ENCODE measurements at places on chromosomes 16 and 17.

GRCh38 chr17:72622661-72623433 lies 469.6 kb downstream of the SLC39A11 start:
- no peak for DNase-seq

- no peak for DNase-seq
Observed at GRCh38 chr17:43129671-43130010, 4.5 kb upstream of the BRCA1 start.

DNA sequence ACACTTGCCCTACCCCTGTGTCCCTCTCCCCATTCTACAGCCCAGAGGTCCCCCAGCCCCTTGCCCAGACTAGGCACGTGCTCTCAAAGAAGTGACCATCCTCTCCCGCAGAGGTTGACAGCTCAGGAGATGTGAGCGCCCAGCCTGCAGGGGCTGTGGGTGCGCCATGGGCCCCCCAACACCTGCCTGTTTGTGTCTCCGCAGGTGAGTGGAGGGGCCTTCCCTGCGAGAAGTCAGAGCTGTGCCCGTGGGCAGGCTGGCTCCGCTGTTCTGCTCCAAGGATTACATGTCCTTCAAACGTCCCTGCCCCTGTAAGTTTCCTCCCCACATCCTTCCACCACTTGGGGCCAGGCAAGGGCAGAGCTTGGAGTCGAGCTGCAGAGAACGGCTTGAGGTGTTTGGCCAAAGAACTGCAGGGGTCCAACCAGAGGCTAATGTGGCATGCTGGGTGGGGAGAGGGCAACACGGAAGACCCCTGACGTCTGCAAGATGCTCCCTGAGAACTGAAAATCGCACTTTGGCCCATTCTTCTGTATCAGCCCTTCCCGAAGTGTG lies 10.4 kb downstream of the BEAN1 start:
- no peak for DNase-seq

GRCh38 chr17:47693731-47694580 lies at the start of gene TBKBP1:
Gene TBKBP1, plus strand, starts transcription at chr17:47694161. Its CDS starts 1,952 bp downstream, at chr17:47696113.
- peak; percentile 59 for DNase-seq

DNA sequence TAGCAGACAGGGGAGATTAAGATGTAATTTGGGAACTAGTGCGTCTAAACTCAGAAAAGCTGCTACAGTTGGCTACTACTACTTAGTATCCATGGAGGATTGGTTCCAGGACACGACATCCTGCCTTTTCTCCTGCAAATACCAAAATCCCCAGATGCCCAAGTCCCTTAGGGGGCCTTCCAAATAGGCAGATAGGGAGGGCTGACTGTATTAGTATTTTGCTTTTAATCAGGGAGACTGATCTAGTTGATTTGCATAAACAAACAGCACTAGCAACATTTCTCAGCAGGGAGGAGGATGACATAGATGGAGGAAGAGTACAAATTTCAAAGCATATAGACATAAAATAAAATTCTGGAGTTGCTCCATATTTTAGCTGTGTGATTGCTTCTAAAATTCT lies 621.6 kb upstream of the GOT2 start:
- DNase-seq: no peak

DNA sequence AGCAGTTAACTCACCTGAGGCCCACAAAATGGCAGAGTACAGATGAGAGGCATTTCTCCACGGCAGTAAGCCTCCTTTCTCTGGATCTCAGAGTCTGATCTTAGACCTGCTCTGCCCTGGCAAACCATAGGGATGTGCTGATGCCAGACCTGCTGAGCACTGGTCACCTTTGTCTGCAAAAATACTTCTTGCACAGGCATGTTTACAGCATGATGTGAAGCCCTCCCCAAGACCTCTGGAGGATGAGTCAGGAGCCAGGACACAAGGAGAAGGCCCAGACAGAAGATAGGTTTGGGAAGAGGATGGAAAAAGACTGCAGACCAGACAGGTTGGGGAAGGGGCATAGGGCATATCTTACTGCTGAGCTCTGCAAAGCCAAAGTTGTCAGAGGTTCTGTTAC lies 426.6 kb downstream of the PMP22 start:
- no peak for DNase-seq

DNA sequence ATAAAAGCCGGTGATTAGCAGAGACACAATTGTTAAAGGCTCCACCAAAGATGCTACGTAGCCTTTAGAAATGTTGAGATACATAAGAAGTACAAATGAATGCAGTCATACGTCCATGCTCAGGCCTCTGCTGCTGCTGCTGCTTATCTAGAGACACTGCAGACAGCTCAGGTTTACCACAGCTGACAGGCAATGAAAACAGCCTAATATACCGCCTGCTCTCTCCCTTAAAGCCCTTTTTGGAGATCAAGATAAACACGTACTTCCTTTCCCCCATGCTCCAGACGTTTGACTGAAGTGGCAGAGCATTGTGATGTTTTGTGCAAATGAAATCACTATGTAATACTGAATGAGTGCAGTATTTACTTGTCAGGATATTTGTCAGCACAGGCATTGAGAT lies 185.3 kb downstream of the AATF start:
- DNase-seq: no peak

DNA sequence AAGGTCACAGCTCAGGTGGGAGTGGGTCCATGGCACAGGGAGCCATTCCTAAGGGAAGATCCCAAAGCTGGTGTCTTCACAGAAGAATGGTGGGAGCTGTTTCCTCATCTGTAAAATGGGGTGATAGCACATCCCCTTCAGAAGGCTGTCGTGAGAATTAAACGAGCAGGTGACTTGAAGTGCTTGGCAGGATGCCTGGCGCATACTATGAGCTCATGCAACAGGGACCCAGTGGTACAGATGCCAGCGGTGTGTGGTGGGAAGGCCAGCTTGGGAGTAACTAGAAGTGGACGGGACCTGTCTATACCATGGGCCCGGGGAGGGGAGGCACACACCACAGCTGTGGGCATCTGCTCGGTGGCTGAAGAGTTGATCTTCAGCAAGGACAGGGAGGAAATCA lies 189.3 kb upstream of the TNRC6C start:
- no peak for DNase-seq

GRCh38 chr16:6091021-6091420 lies 993.4 kb upstream of the EEF2KMT start:
- DNase-seq: no peak
